Aorta (tissue), 5 donors: ENCODE measurements at places on chromosomes 4 and X. TPM values are rescaled to one million over a fixed set of nuclear protein-coding genes. Genes with fewer than 3 reads are reported as not detected.

The ADH7 gene
- not detected for total RNA-seq

The CACNA1F gene
- total RNA-seq, result 0.42 TPM

The SSX4 gene
- total RNA-seq, result not detected

The BEX5 gene
- total RNA-seq, result 5.0 TPM

The AFAP1 gene
- 60.5 TPM for total RNA-seq

The TEX13B gene
- not detected for total RNA-seq

DNA sequence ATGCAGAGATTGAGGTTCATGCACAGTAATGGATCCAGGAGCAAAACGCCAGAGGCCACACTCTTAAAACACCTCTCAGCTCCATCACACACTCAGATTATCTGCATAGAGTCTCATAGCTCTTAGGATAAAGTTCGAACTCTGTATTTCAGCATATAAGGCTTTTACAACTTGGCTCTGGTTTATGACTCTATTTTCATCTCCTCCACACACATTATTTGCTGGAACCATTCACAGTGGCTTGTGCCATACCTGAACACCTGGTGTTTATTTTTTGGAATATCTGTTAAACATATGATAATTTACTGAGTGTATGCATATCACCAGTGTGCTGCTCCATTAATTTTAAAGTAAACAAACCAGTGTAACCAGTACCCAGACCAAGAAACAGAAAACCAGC is 27.2 kb downstream of the RASL11B start:
- no peaks in the 10 kb centered on the region for H3K27me3 ChIP-seq
- no peak overlapping the region for H3K27ac ChIP-seq
- no peak overlapping the region for H3K4me3 ChIP-seq
- H3K36me3 ChIP-seq, result no peaks in the 10 kb centered on the region
- no peak for DNase-seq

DNA sequence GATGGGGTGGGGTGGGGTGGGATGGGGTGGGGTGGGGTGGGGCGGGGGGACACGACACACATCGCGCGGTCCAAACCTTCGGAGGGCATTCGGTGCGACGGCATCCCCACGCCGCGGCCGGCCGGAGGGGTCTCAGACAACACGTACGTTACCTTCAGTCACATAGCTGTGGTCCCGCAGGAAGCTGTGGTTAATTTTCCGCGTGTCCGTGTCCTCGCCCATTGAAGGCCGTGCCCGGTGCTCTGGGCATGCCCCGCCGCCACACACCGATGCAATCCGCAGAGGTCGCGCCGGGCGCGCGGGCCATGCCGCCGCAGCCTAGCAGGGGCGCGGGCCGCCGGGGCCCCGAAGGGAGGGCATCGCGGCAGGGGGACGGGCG is 417 bp downstream of the PPP2R2C start:
- H3K4me3 ChIP-seq, result peak overlapping the region; percentile 11
- peaks cover 2% of the 10 kb centered on the region for H3K27me3 ChIP-seq
- DNase-seq, result no peak
- no peaks in the 10 kb centered on the region for H3K4me1 ChIP-seq

DNA sequence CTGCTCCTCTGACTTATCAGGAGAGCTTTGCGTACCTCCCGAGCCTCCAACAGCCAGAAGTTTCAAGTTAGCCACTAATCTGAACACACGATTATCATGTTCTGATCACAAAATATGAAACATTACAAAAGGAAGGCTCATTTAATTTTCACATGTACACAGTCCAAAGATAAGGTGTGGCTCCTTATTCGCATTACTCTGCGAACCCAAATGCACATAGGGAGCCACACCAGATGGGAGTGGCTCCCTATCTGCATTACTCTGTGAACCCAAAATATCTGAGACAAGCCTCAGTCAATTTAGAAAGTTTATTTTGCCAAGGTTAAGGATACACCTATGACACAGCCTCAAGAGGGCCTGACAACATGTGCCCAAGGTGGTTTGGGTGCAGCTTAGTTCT is 28.4 kb downstream of the TLR8 start:
- no peaks in the 10 kb centered on the region for H3K4me1 ChIP-seq
- DNase-seq, result no peak
- no peak overlapping the region for H3K4me3 ChIP-seq
- H3K36me3 ChIP-seq, result no peaks in the 10 kb centered on the region

DNA sequence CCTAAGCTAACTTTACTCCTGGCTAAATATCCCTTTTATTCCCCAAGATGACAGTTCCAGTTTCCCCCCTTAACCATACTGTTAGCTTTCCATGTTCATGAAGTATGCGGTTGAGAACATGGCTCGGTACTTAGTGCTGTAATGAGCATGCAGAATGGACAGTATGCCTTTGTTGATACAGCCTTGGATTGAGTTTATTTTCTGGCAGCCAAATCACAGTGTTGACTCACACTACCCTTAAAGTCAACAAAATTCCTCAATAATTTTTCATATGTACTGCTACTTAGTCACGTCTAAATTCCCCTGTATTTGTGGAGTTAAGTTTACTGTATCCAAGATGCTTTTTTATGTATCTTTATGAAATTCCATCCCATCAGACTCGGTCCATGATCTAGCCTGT is 1.4 kb upstream of the VEGFC start:
- no peak for DNase-seq
- H3K27ac ChIP-seq, result no peak overlapping the region
- H3K36me3 ChIP-seq, result no peaks in the 10 kb centered on the region
- no peaks in the 10 kb centered on the region for H3K27me3 ChIP-seq
- no peaks in the 10 kb centered on the region for H3K4me1 ChIP-seq

- H3K36me3 ChIP-seq, result no peaks in the 10 kb centered on the region
- no peak overlapping the region for H3K4me3 ChIP-seq
- no peaks in the 10 kb centered on the region for H3K4me1 ChIP-seq
- DNase-seq, result peak; percentile 53
- no peak overlapping the region for H3K27ac ChIP-seq
Measured at GRCh38 chrX:153668423-153669173, 5.0 kb downstream of the PNCK start.

DNA sequence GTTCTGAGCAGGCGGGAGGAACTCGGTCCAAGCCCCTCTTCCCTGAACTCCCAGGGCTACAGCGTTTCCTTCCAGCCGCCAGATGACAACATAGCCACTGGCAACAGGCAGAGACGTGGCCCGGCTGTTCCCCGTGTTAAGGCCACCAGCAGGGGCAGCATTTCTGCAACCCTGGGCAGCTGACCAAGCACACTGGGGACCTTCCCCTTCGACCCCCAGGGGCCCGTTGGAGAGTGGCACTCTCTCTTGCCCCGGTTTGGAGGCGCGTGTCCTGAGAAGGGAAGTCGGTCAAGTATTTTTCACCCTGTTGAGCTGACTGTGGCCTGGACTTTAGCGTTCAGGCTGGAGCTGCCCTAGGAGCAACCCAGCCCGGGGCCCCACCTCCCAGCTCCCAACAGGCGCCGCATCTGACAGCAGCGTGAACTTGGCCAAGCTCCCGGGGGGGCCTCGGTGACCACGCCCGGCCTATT is 37.6 kb downstream of the ZBTB49 start:
- DNase-seq, result no peak
- H3K27ac ChIP-seq, result no peak overlapping the region
- no peaks in the 10 kb centered on the region for H3K36me3 ChIP-seq
- H3K4me3 ChIP-seq, result no peak overlapping the region
- H3K4me1 ChIP-seq, result no peaks in the 10 kb centered on the region
- no peaks in the 10 kb centered on the region for H3K27me3 ChIP-seq

DNA sequence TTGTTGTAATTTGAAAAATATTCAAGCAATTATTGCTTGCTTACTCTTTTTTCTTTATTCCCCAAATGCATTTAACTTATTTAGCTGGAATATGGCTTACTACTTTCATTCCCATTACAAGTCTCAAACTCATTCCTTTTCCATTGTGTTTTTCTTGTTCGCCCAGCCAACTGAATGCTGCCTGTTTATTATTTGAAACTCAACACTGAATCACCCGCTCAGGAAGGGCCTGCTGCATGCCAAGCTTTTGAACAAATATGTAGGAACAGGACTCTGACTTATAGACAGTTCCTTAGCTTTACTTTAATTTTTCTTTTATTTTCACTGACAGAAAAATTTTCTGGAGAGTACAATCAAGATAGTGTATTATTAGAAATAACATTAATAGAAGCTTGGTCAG is 12.9 kb downstream of the PCDH18 start:
- peaks cover 4% of the 10 kb centered on the region for H3K36me3 ChIP-seq
- no peak overlapping the region for H3K4me3 ChIP-seq
- no peaks in the 10 kb centered on the region for H3K27me3 ChIP-seq
- H3K27ac ChIP-seq, result no peak overlapping the region
- peak; percentile 35 for DNase-seq

GRCh38 chr4:182555997-182556418 is 312.8 kb downstream of the TENM3 start:
- no peak overlapping the region for H3K27ac ChIP-seq
- no peaks in the 10 kb centered on the region for H3K4me1 ChIP-seq
- H3K4me3 ChIP-seq, result no peak overlapping the region
- H3K27me3 ChIP-seq, result no peaks in the 10 kb centered on the region

DNA sequence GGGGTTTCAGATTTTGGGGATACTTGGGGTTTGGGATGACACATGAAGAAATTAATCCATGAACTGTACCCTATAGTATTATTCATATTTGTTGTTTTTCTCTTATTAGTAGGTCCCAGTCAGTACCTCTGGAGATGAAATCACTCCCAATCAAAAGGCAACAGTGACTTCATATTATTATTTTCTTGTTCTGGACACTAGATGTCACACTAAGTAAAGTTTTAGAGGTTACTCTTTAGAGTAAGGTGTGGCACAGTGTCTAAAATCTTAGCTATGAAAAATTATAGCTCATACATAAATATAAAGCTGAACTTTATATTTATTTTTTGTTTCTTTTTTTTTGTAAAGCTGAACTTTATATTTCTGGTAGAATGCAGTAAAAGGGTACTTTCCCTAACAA is 35.1 kb downstream of the FAM114A1 start:
- H3K36me3 ChIP-seq, result peaks cover 18% of the 10 kb centered on the region
- no peaks in the 10 kb centered on the region for H3K4me1 ChIP-seq
- no peak overlapping the region for H3K27ac ChIP-seq
- DNase-seq, result no peak
- H3K4me3 ChIP-seq, result no peak overlapping the region

GRCh38 chr4:110270492-110271197 is 72.2 kb upstream of the ELOVL6 start:
- H3K27me3 ChIP-seq, result no peaks in the 10 kb centered on the region
- H3K4me3 ChIP-seq, result no peak overlapping the region
- H3K27ac ChIP-seq, result no peak overlapping the region
- no peaks in the 10 kb centered on the region for H3K4me1 ChIP-seq

GRCh38 chr4:148060264-148061140 is 328.6 kb downstream of the ARHGAP10 start:
- no peaks in the 10 kb centered on the region for H3K27me3 ChIP-seq
- H3K27ac ChIP-seq, result no peak overlapping the region
- DNase-seq, result no peak
- H3K4me1 ChIP-seq, result no peaks in the 10 kb centered on the region

DNA sequence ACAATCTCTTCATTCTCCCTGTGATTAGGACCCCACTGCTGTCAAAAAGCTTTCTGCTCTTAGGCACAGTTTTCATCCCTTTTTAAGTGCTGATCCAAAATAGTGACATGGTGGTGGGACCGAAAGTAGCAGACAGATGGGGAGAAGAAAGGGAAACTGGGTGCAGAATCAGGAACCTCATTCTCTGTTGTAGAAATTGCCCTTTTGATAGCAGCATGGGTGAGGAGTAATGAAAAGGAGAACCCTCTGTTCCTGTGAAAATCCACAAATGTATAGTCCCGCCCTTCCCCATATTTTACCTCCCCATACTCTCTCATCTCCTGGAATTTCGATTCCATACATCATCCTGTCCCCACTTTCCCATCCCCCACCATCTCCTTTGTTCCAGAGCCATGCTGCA is 126.5 kb downstream of the STIM2 start:
- no peak for DNase-seq
- no peak overlapping the region for H3K4me3 ChIP-seq
- H3K27me3 ChIP-seq, result no peaks in the 10 kb centered on the region
- H3K36me3 ChIP-seq, result no peaks in the 10 kb centered on the region
- no peak overlapping the region for H3K27ac ChIP-seq
- H3K4me1 ChIP-seq, result no peaks in the 10 kb centered on the region

GRCh38 chrX:43557792-43558191 is 98.3 kb upstream of the MAOA start:
- no peaks in the 10 kb centered on the region for H3K4me1 ChIP-seq
- DNase-seq, result no peak
- no peak overlapping the region for H3K27ac ChIP-seq
- H3K4me3 ChIP-seq, result no peak overlapping the region
- no peaks in the 10 kb centered on the region for H3K36me3 ChIP-seq
- no peaks in the 10 kb centered on the region for H3K27me3 ChIP-seq

DNA sequence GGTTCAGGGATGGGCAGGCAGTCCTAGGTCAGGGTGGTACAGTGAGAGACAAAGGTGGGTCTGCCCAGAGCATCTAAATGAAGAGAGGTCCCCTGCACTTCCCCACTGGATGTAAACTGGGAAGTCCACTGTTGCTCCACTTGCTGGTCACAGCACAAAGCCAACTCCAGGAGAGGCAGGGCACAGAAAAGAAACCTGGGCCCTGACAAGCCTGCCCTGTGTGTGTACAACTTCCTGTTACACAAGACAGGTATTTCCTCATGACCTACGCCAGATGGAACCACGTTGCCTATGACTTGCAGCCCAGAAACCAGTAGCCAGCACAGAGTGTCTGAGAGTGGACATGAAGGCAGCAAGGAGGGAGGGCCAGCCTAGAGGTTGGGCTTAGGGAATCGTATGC is 161.8 kb downstream of the SH3KBP1 start:
- H3K4me3 ChIP-seq, result no peak overlapping the region
- no peak for DNase-seq
- no peaks in the 10 kb centered on the region for H3K4me1 ChIP-seq
- H3K27ac ChIP-seq, result no peak overlapping the region
- no peaks in the 10 kb centered on the region for H3K27me3 ChIP-seq

- DNase-seq, result no peak
- no peak overlapping the region for H3K27ac ChIP-seq
- H3K27me3 ChIP-seq, result no peaks in the 10 kb centered on the region
- no peaks in the 10 kb centered on the region for H3K36me3 ChIP-seq
- no peaks in the 10 kb centered on the region for H3K4me1 ChIP-seq
- no peak overlapping the region for H3K4me3 ChIP-seq
Measured at GRCh38 chrX:31374786-31375185, 302.9 kb upstream of the FTHL17 start.

DNA sequence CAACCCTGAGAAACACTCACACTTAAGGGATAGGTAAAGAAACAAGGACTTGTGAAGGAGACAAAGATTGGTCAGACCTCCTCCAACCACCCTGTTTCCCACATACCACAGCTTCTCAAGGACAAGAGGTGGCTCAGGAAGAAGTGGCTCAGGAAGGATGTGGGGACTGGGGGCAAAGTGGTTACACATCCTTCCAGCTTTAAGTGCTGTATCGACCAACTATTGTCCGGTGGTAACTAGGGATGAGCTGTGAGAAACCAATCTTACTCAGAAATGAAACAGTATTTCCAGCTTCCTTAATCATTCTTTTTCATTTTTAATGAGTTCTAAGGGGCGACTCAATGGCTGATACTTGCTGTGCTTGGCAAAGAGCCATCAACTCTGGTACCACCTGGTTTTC is 8.5 kb upstream of the LHFPL1 start:
- H3K27ac ChIP-seq, result no peak overlapping the region
- H3K4me1 ChIP-seq, result no peaks in the 10 kb centered on the region
- no peak overlapping the region for H3K4me3 ChIP-seq
- H3K27me3 ChIP-seq, result no peaks in the 10 kb centered on the region
- no peaks in the 10 kb centered on the region for H3K36me3 ChIP-seq

GRCh38 chrX:149129767-149130166 is 375.3 kb downstream of the IDS start:
- no peak overlapping the region for H3K4me3 ChIP-seq
- no peaks in the 10 kb centered on the region for H3K27me3 ChIP-seq
- no peaks in the 10 kb centered on the region for H3K36me3 ChIP-seq
- H3K4me1 ChIP-seq, result no peaks in the 10 kb centered on the region
- no peak overlapping the region for H3K27ac ChIP-seq
